Stimulated activated CD4-positive, alpha-beta T cell treated with anti-CD3 and anti-CD28 coated beads, Interleukin-2, amount 100 ng/mL, for 48 hours (primary cell): ENCODE measurements at places on chromosomes 2 and 18.

GRCh38 chr2:61262699-61263098 is 100.7 kb downstream of the C2orf74 start:
- DNase-seq, result no peak

DNA sequence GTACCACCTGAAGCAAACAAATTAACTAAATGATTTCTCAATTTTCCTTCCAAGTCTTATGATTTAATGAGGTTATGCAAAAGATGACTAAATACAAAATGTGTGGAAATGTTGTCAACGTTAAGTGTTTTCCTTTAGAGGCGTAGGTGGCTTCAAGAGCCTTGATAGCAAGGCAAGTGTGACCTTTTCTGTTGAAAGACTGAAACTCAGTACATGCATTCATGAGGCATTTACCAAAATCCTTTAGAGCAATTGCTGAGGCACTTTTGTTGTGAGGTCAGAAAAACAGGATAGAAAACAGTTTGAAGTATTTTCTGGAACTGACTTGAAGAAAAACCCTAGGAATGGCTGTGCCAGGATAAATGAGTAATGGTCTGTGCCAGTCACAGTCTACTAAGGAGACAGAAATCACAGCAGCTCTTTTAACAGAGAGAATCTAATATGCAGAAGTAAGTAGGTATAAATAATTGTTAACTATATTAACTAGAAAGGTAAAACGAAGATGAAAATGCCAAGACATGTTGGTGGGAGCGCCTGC is 326.5 kb upstream of the CDH20 start:
- no peak for DNase-seq

DNA sequence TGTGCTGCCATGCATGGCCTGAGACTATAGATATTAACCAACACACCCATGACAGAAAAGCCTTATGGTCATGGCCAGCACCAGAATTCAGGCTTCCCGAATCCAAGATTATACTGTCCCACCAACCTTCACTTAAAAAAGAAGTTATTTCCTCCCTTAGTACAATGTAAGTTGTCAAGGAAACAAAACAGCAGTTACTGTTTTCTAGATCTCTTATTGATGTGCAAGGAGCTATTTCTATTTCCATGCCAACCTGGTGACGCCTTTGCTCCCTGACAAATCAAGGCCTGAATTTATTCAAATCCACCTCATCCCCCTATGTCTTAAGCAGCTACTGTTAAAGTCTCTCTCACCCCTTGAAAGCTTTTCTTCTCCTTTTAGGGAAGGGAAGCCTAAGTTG is 249.3 kb downstream of the ZNF521 start:
- no peak for DNase-seq

DNA sequence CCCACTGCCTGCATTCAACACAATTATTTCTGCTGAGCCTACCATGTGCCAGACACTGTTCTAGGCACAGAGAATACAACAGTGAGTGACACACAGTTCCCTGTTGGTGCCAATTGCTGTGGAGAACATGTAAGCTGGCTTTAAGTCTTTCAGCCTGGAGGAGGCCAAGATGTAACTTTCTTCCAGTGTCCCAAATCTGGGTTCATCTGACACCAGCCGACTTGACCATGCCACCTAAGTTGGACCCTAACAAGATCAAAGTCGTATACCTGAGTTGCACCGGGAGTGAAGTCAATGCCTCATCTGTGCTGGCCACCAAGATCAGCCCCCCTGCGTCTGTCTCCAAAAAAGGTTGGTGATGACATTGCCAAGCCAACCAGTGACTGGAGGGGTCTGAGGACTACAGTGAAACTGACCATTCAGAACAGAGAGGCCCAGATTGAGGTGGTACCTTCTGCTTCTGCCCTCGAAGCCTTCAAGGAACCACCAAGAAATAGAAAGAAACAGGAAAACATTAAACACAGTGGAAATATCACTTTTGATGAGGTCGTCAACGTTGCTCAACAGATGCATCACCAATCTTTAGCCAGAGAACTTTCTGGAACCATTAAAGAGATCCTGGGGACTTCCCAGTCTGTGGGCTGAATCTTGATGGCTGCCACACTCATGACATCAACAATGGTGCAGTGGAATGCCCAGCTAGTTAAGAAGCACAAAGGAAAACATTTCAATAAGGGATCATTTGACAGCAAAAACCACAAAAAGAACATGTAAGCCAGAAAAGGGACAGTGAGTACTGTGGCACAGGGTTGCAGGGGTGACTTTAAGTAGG is 6.3 kb downstream of the TRABD2A start:
- DNase-seq, result no peak

GRCh38 chr2:128277961-128278681 is 40.5 kb downstream of the HS6ST1 start:
- DNase-seq, result no peak

GRCh38 chr18:31677592-31677991 is 6.8 kb downstream of the B4GALT6 start:
- DNase-seq, result no peak
